ENCODE measurements at places on chromosomes 11 and 22. TPM values are rescaled to one million over a fixed set of nuclear protein-coding genes. Genes with fewer than 3 reads are reported as not detected.

GRCh38 chr11:31050061-31050765 lies 319.3 kb downstream of the DCDC1 start:
- no peaks in the 10 kb centered on the region for H3K27me3 ChIP-seq
- H3K36me3 ChIP-seq, result no peaks in the 10 kb centered on the region
- no peaks in the 10 kb centered on the region for H3K4me1 ChIP-seq

DNA sequence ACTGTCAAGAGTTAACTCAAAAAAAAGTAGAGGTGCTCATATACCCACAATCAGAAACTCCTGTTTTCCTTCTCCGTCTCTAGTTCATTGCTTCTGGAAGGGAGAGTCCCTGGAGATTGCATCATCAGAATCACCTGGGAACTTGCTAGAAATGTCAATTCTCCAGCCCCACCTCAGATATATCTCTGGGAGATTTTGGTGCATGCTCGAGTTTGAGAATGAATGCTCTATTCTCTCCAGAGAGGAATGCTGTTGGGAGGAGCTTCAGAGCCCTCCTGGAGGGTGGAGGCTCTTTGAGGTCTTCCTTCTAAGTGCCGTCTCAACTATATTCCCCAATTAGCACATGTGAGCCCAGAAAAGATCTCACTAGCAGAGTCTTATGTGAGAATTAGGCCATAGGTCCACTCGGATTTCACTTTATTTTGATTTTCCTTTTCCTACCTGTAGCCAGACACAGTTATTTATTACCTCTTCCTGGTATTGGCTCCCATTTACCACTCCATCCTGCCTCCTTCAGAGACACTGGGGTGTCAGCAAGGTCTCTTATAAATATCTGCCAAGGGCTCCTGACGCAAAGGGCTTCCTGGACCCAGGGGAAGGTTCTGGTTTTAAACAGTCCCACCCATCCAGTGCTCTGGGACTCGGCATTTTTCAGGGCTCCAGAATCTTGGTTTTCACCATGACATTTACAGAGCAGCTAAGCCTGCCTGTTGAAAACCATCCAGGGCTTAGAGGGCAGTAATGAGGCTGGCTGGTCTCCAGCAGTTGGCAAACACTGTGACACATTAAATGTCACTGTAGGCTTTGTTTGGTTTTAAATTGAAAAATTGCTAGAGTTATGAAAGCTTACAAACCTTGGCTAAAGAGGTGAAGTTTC lies 136.2 kb downstream of the CD44 start:
- peaks cover 8% of the 10 kb centered on the region for H3K36me3 ChIP-seq
- no peak overlapping the region for H3K27ac ChIP-seq
- DNase-seq, result no peak
- H3K4me3 ChIP-seq, result no peak overlapping the region
- H3K4me1 ChIP-seq, result peaks cover 48% of the 10 kb centered on the region

- peaks cover 11% of the 10 kb centered on the region for H3K27me3 ChIP-seq
- no peaks in the 10 kb centered on the region for H3K36me3 ChIP-seq
- peaks cover 49% of the 10 kb centered on the region for H3K4me1 ChIP-seq
- no peak for DNase-seq
- H3K27ac ChIP-seq, result no peak overlapping the region
Observed at GRCh38 chr11:117927926-117928325, 1.3 kb downstream of the TMPRSS13 start.

Gene USP2
- 0.53 TPM for total RNA-seq

DNA sequence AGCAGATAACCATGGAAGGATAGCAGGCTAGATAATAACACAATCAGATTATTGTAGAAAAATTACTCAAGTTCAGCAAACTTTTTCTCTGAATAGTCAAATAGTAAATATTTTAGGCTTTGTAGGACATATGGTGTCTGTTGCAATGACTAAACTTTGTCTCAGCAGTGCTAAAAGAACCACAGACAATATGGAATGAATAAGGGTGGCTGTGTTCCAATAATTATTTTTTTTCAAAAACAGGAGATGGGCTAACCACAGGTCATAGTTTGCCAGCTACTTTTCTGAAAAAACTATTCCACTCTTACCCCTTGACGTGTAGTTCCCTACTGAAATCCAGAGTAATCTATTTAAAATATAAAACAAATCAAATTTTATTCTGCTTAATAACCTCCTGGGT lies 153.9 kb upstream of the LRRC4C start:
- no peaks in the 10 kb centered on the region for H3K36me3 ChIP-seq
- no peaks in the 10 kb centered on the region for H3K4me1 ChIP-seq
- DNase-seq, result no peak
- H3K27me3 ChIP-seq, result no peaks in the 10 kb centered on the region
- H3K4me3 ChIP-seq, result no peak overlapping the region
- H3K27ac ChIP-seq, result no peak overlapping the region

DNA sequence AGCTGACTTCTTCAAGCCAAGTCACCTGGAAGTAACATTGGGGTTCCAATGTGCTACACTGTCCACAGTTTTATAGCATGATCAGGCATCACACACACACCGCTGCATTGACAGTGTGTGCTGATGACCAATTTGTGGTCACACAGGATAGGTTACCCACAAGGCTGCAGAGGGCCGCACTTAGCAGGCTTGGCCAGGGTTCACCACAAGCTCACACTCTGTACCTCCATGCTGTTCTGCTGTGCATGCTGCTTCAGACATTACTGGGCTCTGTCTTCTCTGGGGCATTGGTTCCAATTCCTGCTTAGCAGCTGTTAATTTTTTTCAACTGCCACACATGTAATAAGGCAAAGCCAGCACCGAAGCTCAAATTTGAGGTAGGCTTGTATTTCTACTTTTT lies 11.0 kb upstream of the NRIP3 start:
- H3K4me3 ChIP-seq, result no peak overlapping the region
- DNase-seq, result no peak
- H3K27me3 ChIP-seq, result peaks cover 14% of the 10 kb centered on the region
- H3K36me3 ChIP-seq, result no peaks in the 10 kb centered on the region

DNA sequence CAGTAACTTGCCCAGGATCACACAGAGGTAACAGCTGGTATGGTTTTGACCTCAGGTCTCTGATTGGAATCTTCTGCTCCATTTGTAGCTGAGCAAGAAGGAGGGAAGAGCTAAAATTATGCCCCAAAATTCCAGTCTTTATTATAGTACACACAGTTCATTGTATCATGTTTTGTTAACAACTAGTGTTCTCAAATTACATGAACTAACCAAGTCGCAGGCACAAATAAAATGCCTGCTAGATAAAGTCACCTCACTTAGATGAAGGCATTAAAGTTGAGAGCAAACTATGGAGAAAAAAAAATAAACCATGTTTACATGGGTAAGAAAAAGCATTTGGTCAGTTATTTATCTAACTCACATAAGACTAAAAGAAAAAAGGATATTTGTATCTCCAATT lies 58.8 kb downstream of the PDGFD start:
- DNase-seq, result no peak
- H3K36me3 ChIP-seq, result no peaks in the 10 kb centered on the region
- no peak overlapping the region for H3K4me3 ChIP-seq
- H3K4me1 ChIP-seq, result no peaks in the 10 kb centered on the region
- no peaks in the 10 kb centered on the region for H3K27me3 ChIP-seq
